Left cardiac atrium (tissue), 4 donors: ENCODE measurements at places on chromosomes 5 and 9.

DNA sequence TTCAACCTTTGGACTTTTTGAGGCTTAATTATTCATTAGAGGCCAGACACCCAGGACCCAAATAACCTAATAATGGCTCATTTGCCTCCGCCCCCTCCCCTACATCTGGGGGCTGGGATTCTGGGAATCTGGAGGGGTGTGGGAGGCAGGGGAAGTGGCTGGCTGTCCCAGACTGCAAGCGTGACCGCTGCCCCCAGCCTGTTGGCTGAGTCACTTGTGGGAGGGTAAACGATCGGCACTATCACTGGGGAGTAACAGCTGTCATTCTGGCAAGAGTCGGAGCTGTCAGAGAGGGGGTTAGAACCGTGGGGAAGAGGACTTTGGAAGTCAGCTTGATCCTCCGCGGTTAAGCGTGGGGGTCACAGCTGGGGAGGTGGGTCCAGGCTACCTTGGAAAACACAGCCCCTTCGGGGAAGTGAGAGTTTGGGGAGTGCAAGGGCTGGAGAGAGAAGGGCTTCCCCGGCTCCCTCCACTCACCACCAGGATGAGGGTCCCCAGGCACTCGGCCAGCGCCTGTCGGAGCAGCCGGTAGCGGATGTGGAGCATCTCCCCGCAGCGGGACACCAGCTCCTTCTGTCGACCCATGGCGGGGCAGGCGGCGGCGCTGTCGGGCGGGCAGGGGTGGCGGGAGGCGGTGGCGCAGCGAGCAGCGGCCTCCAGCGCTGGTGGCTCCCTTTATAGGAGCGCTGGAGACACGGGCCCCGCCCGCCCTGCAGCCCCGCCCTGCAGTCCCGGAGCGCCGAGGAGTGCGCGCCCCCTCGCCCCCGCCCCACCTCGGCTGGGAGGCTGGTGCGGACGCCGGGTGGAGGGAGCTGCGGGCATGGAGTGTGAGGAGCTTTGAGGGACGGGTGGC, at the start of gene AQP3:
AQP3 (minus strand) TSS at position 648 of the 853 bp plus-strand sequence; CDS start at position 585, 63 bp downstream.
- peak; percentile 75 for DNase-seq

DNA sequence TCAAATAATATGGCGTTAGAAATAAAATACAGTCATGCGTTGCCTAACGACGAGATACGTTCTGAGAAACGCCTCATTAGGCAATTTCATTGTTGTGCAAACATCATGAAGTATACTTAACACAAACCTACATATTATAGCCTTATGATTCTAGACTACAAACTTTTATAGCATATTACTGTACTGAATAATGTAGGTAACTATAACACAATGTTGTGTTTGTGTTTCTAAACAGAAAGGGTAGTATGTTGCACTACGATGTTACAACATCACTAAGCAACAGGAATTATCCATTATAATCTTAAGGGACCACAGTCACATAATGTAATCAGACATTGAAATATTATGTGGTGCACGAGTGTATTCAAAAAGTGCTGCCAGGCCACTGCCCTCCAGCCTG, 3.0 kb upstream of the SMC2 start:
- no peak for DNase-seq

- DNase-seq = no peak
Observed at GRCh38 chr5:96195123-96195522, 233.5 kb upstream of the ELL2 start.

GRCh38 chr9:109360771-109361170, 39.9 kb upstream of the EPB41L4B start:
- no peak for DNase-seq

DNA sequence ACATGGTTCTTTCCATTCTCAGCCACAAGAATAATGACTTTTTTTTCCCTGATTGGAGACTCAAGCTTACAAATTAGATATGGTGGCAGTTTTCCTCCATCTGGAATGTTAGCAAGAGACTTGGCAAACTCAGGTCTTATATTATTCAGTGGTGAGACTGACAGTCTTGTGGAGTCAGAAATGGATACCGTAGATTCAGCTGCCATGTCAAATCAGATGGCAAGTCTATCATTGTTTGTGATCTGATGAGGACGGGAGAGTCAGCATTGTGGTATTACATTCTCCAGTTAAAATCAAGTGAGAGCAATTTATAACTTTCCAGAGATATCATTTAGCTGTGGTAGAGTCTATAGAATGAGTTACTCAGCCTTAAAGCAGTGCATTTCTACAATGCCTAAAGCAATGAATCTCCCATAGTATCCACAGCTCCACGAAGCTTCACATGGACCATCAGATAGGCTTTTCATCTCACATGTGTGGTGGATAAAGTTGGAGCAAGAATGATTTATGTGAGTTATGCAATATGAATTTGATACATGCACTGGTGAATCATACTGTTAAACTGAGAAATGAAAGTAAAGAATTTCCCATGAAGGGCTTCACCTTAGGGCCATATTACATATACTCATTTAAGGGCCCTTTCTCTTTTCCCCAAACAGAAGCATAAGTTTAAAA, 430.6 kb downstream of the ZNF608 start:
- no peak for DNase-seq

- DNase-seq = no peak
Observed at GRCh38 chr9:95273369-95274022, 44.0 kb downstream of the FANCC start.

DNA sequence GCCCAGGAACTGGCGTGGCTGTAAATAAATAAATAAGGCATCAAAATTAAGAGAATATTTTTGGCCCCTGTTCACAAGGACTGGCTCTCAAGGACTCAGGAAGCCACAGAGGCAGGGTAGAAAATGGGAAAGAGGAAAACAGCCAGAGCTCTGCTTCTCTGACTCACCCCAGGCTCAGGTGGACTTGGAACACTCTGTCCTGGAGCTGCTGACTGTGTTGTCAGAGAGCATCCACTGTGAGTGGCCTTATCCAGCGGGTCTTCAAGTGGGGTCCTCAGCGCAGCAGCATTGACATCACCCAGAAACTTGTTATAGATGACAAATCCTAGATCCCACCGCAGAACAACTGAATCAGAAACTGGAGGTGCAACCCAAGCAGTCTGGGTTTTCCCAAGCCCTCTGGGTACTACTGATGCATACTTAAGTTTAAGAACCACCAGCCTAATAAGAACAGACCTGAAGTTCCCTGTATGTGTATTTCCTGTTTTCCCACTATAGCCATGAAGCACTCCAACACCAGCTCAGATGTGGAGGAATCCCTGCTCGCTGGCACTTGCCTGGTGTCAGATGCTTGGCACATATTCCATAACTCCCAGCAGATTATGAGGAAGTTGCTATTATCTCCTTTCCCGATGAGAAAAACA, 20.5 kb downstream of the ADRA1B start:
- no peak for DNase-seq

DNA sequence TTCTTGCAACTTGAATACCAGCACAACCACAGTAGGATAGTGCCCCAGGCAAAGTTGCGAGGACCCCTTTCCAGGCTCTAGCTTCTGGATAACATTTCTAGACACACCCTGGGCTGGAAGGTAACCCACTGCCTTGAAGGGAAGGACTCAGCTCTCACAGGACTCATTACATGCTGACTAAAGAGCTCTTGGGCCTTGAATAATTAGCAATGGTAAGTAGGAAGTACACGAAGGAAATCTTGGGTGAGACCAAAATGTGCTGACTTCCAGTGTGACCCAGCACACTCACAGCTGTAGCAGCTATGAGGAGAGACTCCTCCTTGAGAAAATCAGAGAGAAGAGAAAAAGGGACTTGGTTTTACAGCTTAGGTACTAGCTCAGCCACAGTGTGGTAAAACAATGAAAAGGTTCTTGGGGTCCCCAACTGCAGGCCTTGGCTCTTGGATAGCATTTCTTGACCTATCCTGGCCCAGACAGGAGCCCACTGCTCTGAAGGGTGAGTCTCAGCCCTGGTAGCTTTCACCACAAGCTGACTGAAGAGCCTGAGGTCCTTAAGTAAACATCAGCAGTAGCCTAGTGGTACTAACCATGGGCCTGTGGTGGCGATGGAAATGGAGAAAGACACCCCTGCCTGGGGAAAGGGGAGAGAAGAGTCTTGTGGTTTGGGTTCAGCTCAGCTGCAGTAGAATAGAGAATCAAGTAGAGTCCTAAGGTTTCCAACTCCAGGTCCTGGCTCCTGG, 621.7 kb downstream of the SEMA5A start:
- DNase-seq = no peak
